Chondrocyte (in vitro differentiated cells): ENCODE measurements at places on chromosomes 4 and X. TPM values are rescaled to one million over a fixed set of nuclear protein-coding genes. Genes with fewer than 3 reads are reported as not detected.

DNA sequence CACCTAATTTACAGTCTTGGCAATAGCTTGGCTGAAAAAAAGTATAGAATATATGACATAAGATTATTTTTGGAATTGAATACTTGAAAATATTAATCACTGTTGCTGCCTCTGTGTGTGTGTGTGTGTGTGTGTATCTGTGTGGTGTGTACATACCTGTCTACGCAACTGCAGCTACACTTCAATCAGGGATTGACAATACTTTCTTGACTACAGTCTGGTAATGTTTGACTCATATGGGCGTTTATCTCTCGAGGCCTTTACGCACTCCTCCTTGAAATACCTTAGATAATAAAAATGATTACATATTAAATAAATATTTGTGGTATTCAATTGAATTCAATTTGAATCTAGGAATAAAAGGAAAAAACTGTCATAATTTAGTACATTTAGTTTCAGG lies 565.2 kb downstream of the PCDH18 start:
- no peaks in the 10 kb centered on the region for H3K4me1 ChIP-seq
- no peaks in the 10 kb centered on the region for H3K36me3 ChIP-seq
- no peaks in the 10 kb centered on the region for H3K27me3 ChIP-seq
- DNase-seq, result no peak
- H3K4me3 ChIP-seq, result no peak overlapping the region

DNA sequence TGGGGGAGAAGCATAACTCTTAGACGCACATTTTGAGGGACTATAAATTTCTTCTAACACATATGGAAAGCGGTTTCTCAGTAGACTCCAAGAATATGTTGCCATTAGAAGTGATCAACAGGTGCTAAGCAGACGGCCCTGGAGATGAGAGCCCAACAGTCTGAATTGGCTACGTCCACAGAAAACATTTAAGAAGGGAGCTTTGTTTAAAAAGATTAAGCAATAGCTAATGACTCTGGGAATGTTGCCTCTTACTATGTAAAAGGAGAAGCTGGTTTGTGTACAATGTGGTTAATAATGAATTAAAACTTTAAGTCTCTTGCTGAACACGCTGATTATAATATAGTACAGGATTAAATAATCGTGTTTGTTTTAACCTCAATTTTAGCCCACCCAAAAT lies 399.5 kb downstream of the SMARCA1 start:
- H3K4me3 ChIP-seq, result no peak overlapping the region
- DNase-seq, result no peak
- no peak overlapping the region for H3K27ac ChIP-seq
- no peaks in the 10 kb centered on the region for H3K36me3 ChIP-seq
- no peaks in the 10 kb centered on the region for H3K27me3 ChIP-seq

Gene CORIN
- 1.9 to 4.4 TPM (median 2.1 TPM) in 3 replicates for total RNA-seq

Gene RASL11B
- total RNA-seq, result 6.5 to 30.5 TPM (median 8.1 TPM) in 3 replicates

Gene LEF1
- total RNA-seq, result 2.8 to 4.6 TPM (median 3.1 TPM) in 3 replicates

DNA sequence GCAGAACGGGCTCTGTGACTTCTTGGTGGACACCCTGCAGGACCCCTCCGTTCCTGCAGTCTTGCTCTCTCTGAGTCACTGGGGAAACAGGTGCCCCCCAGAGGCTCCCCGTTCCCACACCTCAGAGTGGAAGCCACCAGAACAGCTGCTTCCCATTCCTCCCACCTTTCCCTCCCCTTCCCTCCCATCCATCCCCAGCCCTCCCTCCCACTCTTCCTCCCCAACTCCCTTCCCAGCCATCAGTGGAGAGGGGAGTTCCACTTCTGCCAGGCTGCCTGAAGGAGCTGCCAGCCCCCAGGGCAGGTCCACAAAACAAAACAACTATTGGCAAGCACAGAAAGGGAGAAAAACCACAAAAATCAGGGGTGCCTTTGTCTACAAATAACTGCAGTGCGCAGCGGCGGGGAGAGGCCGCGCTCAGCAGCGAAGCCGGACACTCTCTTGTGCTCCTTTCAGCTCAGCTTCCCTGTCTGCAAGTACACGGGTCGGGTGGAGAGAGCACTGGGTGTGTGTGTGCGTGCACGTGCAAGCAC lies 8.1 kb downstream of the SSR4 start:
- H3K27me3 ChIP-seq, result no peaks in the 10 kb centered on the region
- no peaks in the 10 kb centered on the region for H3K4me1 ChIP-seq
- no peak for DNase-seq
- H3K4me3 ChIP-seq, result no peak overlapping the region

Gene F11
- total RNA-seq, result not detected in 3 replicates

Gene IBSP
- total RNA-seq, result 0.90 to 0.95 TPM in 2 of 3 replicates, not detected in the other
